ENCODE measurements at places on chromosomes 1 and 21. TPM values are rescaled to one million over a fixed set of nuclear protein-coding genes. Genes with fewer than 3 reads are reported as not detected.

DNA sequence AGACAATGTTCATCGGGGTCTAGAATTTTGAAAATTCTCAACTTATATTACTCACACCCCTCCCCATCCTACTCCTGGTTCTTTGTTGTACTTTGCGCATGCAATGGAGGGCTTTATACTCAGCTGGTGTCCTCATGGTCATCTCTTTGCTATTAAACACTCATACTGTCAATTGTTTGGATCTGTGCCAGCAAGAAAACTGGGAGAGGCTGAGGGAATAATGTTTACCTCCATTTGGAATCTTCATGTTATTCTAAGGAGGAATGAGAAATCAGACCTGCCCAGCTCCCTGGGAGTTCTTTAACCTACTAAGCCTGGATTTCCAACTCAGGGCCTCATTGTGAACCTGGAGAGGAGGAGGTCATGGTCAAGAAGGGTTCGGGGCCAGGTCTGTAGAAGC, 143.9 kb upstream of the DNAH14 start:
- DNase-seq, result no peak

DNA sequence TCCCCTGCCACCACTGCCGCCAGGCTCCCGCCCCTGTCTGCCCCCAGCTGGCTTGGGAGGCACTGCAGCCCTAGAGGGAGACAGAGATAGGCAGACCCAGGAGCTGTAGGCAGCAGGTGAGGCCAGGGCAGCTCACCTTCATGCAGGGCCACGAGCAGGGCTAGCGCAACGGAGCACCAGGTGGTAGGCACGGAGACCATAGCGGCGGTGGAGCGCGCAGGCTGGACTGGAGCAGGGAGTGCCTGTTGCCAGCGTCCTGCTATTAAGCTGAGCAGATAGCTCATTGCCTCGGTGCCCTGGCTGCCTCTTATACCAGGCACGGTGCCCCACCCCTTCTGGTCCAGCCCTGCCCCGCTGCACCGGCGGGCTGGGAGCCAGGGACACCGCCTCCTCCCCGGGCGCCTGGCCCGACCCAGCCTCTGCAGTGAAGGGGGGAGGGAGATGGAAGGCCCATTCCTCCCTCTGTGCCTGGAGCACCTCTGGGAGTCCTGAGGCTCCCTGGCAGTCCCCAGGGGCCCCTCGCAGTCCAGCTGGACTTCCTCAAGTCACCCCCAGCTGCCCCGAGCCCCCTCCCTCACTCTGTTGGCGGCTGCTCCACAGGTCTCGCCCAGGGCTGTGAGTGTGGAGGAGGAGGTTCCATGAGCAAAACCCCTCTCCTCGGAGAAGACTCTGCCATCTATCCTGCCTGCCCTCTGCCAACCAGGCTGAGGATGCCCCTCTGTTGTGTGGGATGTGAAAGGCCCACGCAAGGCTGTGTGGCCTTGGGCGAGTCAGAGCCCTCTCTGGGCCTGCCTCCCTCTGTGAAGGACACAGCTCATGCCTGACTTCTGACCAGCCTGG, at the start of gene EDN2:
TSS of gene EDN2 (minus strand) at position 282 of the 840 bp plus-strand sequence. CDS start at position 200, 82 bp downstream.
- DNase-seq, result peak; percentile 66

DNA sequence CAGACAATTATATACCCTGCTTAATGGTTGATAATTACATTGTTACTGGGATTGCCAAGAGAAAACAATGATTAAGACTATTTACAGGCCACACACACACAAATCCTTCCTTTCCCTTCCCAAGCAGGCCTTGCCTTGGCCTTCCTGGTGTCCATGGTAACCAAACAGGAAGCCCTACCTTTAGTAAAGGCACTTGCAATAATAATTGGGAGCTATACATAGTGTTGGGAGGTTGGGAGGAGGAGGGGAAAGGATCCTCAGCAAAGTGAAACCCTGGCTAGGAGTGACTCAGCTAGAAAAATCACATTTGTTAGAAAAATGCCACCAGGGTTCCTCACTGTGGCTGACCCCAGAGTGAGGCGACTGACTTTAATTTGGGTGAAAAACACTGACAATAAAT, 122.3 kb upstream of the ADAR start:
- DNase-seq, result no peak

DNA sequence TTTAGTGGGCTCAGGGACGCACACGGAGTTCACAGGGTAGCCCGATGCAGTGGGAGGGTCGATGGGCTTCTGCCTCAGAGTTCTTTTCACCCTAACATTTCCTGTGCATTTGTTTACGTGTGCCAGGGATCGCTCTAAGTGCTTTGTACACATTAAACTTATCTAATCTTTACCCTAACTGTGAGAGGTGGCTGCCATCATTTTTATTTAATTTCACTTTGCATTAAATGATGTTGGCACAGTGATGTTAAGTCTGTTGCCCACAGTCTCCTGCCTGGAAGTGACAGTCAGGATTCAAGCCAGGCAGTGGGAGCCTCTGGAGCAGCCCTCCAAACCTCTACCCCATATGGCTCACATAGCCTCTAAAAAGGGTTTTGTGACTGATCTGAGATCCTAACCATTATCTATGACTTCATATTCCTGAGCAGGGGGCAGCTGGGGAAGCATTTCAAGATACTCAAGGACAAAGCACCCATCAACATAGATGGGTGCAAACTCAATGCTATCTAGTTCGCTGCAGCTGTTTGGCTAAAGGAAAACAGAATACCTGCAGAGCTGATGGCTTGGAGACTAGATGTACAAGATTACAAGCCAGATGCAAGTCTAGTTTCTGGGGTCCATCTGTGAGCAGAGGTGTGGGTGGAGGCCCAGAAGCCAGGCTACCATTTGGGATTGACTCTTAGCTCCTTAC, 303.8 kb downstream of the DISC1 start:
- DNase-seq, result no peak

DNA sequence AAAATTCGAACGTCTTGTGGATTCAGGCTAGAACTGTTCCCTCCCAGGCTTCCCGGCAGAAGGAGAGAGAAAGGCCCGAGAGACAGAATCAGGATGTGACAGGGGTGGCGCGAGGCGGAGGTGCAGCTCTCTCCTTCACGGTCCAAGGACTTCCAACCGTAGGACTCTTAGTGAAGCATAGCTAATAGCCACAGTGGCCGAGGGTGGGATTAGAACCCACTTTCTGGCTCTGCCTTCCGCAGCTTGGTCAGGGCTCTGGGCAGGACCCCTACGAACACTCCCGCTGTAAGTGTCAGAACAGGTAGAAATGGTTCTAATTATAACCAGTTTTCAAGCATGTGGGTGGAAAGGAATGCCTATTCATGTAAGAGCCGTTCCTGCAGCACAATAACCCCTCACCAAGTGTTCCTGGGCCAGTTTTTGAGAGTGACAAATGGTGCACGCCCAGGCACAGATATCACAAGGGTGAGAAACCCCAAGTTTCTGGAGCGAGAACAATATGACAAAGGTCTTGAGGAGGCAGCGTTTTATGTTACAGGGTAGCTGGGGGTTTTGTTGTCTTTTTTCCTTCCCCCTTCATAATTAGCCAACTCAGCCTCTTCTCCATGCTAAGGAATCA, 86.4 kb downstream of the SYF2 start:
- DNase-seq, result no peak

DNA sequence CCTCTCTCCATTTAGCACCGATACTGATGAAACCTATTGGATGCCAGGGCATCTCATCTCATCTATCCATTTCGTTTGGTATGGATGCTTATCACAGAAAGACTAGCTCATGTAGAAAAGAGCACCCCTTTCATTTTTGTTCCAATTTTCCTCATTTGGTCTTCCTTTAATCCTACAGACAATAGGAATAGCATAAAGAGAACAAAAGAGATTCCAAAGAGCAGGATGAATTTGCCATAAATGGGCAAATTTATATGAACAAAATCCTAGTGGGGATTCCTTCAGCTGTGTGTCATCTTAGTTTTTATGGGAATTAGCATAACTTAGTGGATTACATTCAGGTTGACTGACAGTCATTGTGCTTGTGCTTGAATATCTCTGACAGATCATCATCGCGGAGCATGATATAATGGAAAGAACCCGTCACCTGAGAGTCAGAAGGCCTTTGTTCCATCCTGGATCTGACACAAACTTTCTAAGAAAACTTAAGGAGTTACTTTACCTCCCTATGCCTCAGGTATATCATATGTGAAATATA, 777.5 kb upstream of the ADGRL2 start:
- DNase-seq, result no peak

DNA sequence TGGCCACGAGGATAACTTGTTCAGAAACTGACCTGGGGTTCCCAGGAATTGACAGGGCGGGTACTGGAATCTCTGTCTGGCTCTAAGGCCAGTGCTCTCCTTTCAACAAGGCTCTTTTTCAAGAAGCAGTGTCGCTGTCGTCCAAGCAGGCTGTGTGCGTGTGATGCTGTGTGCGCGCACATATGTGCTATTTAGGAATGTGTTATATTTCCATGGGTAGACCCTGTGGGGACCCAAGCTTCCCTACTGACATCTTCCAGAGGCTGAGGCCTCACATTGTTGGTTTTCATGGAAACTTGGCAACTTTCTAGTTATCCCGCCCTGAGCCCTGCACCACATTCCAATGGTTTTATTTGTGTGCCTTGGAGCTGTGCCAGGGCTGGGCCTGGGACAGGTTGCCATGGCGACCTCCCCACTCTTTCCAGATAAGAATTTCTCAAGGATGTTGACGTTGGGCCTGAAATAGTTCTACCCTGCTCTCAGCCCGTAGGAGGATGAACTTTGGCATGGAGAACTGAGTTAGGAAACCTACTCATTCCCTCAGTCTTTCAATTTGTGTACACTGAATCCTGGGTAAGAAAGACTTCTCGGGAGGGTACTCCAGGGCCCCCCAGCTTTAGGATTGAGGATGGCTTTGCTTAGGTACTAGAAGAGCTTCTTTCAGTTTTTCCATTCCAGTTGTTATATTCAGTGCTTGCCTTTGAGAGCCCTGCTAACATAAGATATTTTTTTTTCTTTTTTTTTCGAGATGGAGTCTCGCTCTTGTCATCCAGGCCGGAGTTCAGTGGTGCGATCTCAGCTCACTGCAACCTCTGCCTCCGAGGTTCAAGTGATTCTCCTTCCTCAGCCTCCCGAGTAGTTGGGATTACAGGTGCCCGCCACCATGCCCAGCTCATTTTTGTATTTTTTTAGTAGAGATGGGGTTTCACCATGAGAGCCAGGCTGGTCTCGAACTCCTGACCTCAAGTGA, 38.8 kb upstream of the SRSF10 start:
- peak; percentile 97 for DNase-seq

- DNase-seq, result no peak
Observed at GRCh38 chr1:107896401-107896800, 68.6 kb downstream of the VAV3 start.

GRCh38 chr1:110207831-110208230, 2.3 kb upstream of the KCNC4 start:
- peak; percentile 76 for DNase-seq

GRCh38 chr1:226643177-226643576, 94.6 kb downstream of the STUM start:
- DNase-seq, result no peak

DNA sequence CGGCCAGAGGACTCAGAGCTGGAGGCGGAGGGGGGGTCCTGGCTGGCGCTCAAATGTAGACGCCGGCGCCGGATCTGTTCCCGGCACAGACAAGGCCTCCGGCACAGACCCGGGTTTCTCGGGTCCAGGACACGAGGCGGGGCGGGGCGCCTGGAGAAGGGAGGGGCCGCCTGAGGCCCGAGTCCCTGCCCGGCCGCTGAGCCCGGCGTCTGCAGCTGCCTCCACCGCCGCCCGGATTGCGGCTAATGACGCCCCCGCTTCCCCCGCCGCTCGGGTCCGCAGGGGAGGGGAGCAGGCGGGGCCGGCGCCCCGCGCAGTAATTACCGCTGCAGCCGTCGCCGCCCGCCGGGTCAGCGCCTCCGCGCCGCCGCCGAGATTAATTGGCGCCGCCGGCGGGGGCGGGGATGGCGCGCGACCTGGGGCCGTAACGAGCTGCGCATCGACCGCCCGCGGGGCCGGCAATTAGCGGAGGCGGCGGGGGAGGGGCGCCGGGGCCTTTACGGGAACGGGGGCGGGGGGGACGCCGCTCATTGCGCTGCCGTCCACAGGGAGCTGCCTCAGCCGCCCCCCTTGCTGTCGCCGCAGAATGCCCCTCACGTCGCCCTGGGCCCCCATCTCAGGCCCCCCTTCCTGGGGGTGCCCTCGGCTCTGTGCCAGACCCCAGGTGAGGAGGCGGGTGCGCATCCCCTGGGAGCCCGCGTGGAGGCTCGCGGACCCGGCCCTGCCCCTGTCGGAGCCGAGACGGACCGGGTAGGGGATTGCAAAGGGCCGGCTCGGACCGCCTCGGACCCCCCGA, 17.3 kb downstream of the NOC2L start:
- DNase-seq, result peak; percentile 50

DNA sequence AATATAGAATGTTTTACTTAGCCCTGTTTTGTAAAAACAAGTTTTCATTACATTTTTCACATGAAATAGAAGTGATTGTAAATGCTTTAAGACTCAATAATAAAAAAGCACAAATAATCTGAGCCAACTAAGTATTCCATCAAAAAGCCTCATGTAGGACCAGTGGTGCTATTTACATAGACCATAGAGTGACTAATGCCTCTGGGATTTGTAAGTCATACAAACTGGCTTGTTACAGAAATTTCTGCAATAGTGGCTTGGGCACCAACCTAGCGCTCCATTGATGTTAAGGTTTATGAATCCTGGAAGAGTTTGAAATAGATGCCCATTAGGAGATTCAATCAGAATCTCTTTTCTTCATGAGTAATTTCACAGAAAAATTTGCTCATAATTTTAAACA, 31.9 kb downstream of the ZMYM1 start:
- DNase-seq, result no peak

DNA sequence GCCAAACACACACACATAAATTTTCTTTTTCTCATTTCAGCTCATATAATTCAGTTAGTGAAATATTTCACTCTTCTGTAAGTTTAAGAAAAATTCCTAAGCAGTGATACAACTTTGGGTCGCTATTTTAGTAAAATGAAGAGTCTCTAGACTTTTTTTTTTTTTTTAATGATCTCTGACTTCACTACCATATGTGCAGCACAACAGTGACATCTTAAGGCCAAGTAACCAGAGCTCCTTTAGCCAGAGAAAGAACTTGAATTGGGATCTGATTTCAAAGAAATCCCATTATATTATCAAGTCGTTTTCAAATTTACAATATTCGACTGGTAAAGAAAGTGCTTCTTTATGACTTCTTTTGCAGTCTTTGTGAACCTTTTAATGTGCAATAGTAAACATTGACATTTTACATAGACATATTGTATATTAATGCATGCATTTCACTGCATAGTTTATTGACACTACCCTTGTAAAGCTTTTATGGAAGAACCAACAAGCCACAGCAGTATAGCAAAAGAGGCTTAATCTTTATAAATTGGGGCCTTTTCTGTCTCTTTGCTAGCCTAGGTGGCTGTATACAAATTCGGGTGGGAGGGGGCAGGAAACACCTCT, 62.2 kb downstream of the LRRC40 start:
- no peak for DNase-seq

- no peak for DNase-seq
Observed at GRCh38 chr1:98457248-98457647, 204.3 kb upstream of the SNX7 start.

- DNase-seq, result no peak
Observed at GRCh38 chr1:241816008-241816407, 32.0 kb upstream of the EXO1 start.

- no peak for DNase-seq
Observed at GRCh38 chr1:8545078-8545477, 227.2 kb downstream of the SLC45A1 start.

The FAM151A gene
- 0.85 TPM for total RNA-seq

The HSD11B1 gene
- 11.7 TPM for total RNA-seq

The EDARADD gene
- total RNA-seq, result 0.27 TPM

The STYXL2 gene
- 0.98 TPM for total RNA-seq

The DAB1 gene
- 0.33 TPM for total RNA-seq

The REG4 gene
- not detected for total RNA-seq

The TNNT2 gene
- 0.39 TPM for total RNA-seq

The CFAP107 gene
- total RNA-seq, result not detected
